ENCODE measurements at places on chromosomes 4 and X.

DNA sequence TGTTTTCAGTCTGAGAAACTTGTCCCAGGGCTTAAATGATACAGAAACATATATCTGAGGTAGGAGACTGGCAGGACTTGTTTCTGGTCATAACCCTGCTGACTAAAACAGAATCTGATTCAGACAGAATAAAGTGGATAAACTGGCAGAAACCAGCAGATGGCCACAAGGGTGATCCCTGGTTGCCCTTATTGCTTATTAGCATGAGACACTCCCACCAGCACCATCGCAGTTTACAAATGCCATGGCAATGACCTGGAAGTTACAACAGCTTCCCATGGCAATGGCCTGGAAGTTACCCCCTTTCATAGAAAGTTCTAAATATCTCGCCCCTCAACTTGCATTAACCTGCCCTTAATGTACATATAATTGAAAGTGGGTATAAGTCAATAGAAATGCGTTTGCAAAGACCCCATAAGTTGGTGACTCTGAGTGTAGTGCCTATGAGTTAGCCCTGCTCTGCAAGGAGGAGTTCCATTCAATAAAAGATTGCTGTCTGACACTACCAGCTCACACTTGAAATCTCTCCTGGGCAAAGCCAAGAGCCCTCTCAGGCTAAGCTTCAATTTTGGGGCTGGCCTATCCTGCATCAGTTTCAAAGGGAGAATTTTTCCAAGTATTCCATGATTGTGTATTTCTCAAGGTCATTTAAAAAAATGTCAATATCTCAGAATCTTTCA lies 52.9 kb upstream of the PAGE5 start:
- H3K36me3 ChIP-seq: no peaks in the 10 kb centered on the region
- DNase-seq: no peak
- no peaks in the 10 kb centered on the region for H3K4me1 ChIP-seq
- no peak overlapping the region for H3K27ac ChIP-seq
- H3K27me3 ChIP-seq: no peaks in the 10 kb centered on the region

GRCh38 chrX:128800138-128800537 lies 723.2 kb downstream of the SMARCA1 start:
- H3K4me3 ChIP-seq: no peak overlapping the region
- no peaks in the 10 kb centered on the region for H3K27me3 ChIP-seq
- H3K4me1 ChIP-seq: no peaks in the 10 kb centered on the region
- no peak overlapping the region for H3K27ac ChIP-seq

DNA sequence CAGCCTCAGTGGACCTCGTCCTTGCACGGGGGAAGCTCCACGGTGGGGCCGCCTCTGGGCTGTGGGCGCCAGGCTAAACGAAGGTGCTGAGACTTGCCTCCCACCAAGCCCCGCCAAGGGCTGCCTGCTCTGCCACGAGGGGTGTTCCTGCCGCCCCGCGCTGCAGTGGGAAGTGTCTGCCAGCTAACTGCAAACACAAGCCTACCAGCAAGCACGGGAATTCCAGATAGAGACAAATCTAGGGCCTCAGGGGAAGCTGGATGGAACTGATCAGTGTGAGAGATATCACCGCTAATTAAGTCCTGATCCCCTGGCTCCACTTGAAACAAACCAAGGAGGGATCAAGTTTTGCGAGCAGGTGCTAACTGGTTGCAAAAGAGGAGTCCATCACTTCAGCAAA lies 181.6 kb upstream of the LEF1 start:
- no peak for DNase-seq
- H3K27me3 ChIP-seq: peaks cover 21% of the 10 kb centered on the region
- H3K36me3 ChIP-seq: no peaks in the 10 kb centered on the region
- H3K27ac ChIP-seq: no peak overlapping the region

- H3K4me1 ChIP-seq: peaks cover 5% of the 10 kb centered on the region
- H3K4me3 ChIP-seq: no peak overlapping the region
- DNase-seq: no peak
- no peaks in the 10 kb centered on the region for H3K36me3 ChIP-seq
- no peak overlapping the region for H3K27ac ChIP-seq
Observed at GRCh38 chr4:107366016-107366735, 330.1 kb upstream of the DKK2 start.

DNA sequence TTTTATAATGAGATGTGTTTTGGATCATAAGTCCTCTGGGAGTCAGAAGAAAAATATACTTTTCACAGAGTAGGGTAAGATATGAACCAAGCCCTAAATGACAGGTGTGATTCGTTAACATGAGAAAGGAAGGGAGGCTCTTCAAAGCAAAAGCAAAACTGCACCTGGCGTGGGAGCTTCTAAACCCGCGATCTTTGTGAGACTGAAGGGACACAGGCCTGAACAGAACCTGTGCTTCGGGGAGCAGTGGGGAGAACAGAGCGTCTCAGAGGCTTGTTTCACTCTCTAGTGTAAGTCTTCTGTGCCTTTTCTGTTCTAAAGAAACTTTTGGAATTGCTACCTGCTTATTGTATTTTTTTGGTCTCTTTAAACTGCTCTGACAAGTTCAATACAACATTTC lies 30.2 kb upstream of the CYP4V2 start:
- peaks cover 4% of the 10 kb centered on the region for H3K4me1 ChIP-seq
- H3K27me3 ChIP-seq: no peaks in the 10 kb centered on the region
- no peaks in the 10 kb centered on the region for H3K36me3 ChIP-seq
- no peak overlapping the region for H3K4me3 ChIP-seq

- no peaks in the 10 kb centered on the region for H3K27me3 ChIP-seq
- no peaks in the 10 kb centered on the region for H3K4me1 ChIP-seq
- H3K36me3 ChIP-seq: no peaks in the 10 kb centered on the region
- no peak for DNase-seq
- no peak overlapping the region for H3K27ac ChIP-seq
Observed at GRCh38 chr4:177968817-177969442, 526.7 kb upstream of the AGA start.

GRCh38 chrX:78748846-78749245 lies 1.3 kb downstream of the LPAR4 start:
- H3K36me3 ChIP-seq: no peaks in the 10 kb centered on the region
- no peak for DNase-seq
- no peaks in the 10 kb centered on the region for H3K4me1 ChIP-seq
- H3K27me3 ChIP-seq: no peaks in the 10 kb centered on the region

GRCh38 chrX:133175162-133175561 lies 43.0 kb downstream of the TFDP3 start:
- no peaks in the 10 kb centered on the region for H3K27me3 ChIP-seq
- H3K27ac ChIP-seq: no peak overlapping the region
- no peak for DNase-seq
- no peaks in the 10 kb centered on the region for H3K36me3 ChIP-seq
- H3K4me3 ChIP-seq: no peak overlapping the region
- peaks cover 10% of the 10 kb centered on the region for H3K4me1 ChIP-seq

DNA sequence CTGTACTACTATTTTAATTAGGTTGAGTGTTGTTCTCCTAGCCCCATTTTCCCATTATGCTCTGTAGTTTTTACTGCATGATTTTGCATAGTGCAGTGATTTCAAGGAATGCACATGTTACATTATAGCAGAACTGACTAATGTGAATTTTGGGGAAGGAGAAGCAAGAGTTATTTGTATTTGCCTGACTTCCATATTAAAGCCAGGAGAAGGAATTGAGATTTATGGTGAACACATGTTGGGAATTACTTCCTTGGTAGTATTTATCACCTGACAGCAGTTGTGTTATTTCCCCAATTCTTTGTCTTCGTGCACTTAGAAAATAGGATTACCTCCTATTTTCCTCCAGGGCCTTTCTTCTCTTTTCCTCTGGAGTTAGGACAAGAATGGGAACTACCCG lies 3.2 kb downstream of the TMEM144 start:
- DNase-seq: no peak
- no peaks in the 10 kb centered on the region for H3K27me3 ChIP-seq
- peaks cover 5% of the 10 kb centered on the region for H3K36me3 ChIP-seq
- H3K4me3 ChIP-seq: no peak overlapping the region
- no peak overlapping the region for H3K27ac ChIP-seq
